ENCODE measurements at places on chromosomes 4 and X.

GRCh38 chr4:164177153-164177552, 576.8 kb upstream of the SMIM31 start:
- H3K4me1 ChIP-seq = no peaks in the 10 kb centered on the region
- H3K36me3 ChIP-seq = no peaks in the 10 kb centered on the region
- no peak for DNase-seq
- H3K27me3 ChIP-seq = no peaks in the 10 kb centered on the region
- no peak overlapping the region for H3K4me3 ChIP-seq

- H3K4me3 ChIP-seq = no peak overlapping the region
- no peak overlapping the region for H3K27ac ChIP-seq
- no peak for DNase-seq
- H3K27me3 ChIP-seq = no peaks in the 10 kb centered on the region
- H3K36me3 ChIP-seq = no peaks in the 10 kb centered on the region
- H3K4me1 ChIP-seq = no peaks in the 10 kb centered on the region
Measured at GRCh38 chrX:148568763-148569162, 68.3 kb downstream of the AFF2 start.

DNA sequence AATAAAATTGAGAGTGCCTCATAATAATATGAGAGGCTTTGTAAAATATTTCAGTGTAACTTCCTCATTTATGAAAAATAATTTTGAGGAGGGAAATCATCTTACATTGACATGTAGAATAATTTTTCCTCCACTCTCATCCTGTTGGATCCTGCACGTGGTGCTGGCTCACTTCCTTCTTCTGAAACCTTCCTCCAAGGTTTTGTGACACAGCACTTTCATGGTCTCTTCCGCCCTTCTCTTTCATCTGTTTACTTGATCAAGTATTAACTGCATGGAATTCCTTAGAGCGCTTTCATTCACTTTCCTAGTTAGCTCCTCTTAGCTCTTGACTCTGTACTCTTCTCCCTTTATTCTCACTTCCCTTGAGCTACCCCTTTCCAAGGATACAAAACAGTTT, 246.5 kb downstream of the RAPGEF2 start:
- peaks cover 6% of the 10 kb centered on the region for H3K36me3 ChIP-seq
- DNase-seq = peak; percentile 13
- H3K4me1 ChIP-seq = no peaks in the 10 kb centered on the region
- no peak overlapping the region for H3K27ac ChIP-seq

DNA sequence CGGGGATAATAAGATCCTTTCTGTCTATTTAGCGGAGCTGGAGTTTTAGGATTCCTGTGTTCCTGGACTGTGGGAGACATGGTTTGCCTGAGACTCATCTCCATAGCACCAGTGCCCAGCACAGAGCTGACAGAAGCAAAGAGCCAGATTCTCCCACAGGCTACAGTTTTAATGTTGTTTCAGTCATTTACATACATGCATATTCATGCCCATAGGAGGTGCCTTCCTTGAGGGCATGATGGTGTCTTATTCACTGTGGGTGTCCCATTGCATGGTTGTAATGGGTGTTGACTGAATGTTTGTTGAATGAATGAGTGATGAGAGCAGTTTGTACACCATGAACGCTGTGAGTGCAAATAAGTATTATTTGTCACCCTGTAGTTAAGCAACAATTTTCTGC, 260.6 kb downstream of the EVC2 start:
- no peaks in the 10 kb centered on the region for H3K36me3 ChIP-seq
- no peak overlapping the region for H3K27ac ChIP-seq
- H3K4me1 ChIP-seq = no peaks in the 10 kb centered on the region
- no peaks in the 10 kb centered on the region for H3K27me3 ChIP-seq
- H3K4me3 ChIP-seq = no peak overlapping the region
- DNase-seq = no peak

DNA sequence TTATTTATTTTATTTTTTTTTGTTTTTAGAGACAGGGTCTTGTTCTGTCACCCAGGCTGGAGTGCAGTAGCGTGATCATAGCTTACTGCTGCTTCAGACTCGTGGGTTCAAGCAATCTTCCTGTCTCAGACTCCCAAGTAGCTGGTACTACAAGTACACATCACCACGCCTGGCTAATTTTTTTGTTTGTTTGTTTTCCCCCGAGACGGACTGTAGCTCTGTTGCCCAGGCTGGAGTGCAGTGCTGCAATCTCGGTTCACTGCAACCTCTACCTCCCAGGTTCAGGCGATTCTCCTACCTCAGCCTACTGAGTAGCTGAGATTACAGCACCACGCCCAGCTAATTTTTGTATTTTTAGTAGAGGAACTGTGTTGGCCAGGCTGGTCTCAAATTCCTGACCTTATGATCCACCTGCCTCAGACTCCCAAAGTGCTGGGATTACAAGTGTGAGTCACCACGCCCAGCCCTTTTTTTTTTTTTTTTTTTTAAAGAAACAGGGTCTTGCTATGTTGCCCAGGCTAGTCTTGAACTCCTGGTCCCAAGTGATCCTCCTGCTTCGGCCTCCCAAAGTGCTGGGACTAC, 32.2 kb downstream of the COPS4 start:
- H3K4me1 ChIP-seq = no peaks in the 10 kb centered on the region
- H3K27ac ChIP-seq = no peak overlapping the region
- DNase-seq = no peak
- no peak overlapping the region for H3K4me3 ChIP-seq

DNA sequence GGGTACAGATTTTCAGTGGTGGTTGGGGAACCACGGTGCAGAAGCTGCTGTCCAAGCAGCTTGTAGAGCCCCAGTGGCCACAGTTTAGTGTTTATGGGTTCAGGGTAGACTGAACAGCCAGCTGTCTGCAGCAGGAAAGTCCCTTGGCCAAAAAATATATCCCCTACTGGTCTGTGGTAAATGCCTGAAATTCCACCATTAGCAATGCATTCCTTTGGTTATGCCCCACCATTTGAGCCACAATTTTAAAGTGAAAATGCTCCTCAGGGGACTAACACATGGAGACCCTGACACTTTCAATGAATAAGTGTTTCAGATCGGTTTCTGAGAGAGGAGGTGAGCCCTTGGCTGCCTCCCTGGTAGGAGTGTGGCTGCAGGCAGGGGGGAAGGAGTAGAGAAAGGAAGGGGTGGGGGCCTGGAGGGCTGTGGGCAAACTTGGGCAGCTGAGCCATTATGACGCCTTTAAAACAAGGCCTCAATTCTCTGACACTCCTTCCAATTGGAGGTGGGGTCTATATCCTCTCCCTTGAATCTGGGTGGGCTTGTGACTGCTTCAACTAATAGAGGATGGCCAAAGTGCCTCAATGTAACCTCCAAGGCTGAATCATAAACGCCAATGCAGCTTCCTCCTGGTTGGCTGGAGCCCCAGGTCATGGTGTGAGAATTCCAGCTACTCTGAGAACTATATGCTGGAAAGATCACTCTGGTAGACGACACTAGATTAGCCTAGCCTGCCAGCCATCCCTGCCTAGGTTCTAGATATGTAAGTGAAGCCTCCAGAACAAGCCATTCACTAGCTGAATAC, 75.8 kb upstream of the ATP6AP2 start:
- no peak overlapping the region for H3K27ac ChIP-seq
- peak; percentile 66 for DNase-seq
- H3K4me3 ChIP-seq = no peak overlapping the region
- H3K36me3 ChIP-seq = no peaks in the 10 kb centered on the region
- H3K27me3 ChIP-seq = no peaks in the 10 kb centered on the region

- no peak overlapping the region for H3K27ac ChIP-seq
- no peaks in the 10 kb centered on the region for H3K27me3 ChIP-seq
- no peak overlapping the region for H3K4me3 ChIP-seq
- DNase-seq = no peak
- no peaks in the 10 kb centered on the region for H3K36me3 ChIP-seq
Measured at GRCh38 chrX:82734140-82734539, 774.0 kb upstream of the POU3F4 start.

GRCh38 chrX:53587795-53588420, 98.6 kb downstream of the HUWE1 start:
- no peak overlapping the region for H3K4me3 ChIP-seq
- H3K27ac ChIP-seq = no peak overlapping the region
- no peaks in the 10 kb centered on the region for H3K27me3 ChIP-seq

GRCh38 chrX:55624403-55624802, 1.2 kb downstream of the FOXR2 start:
- H3K27me3 ChIP-seq = no peaks in the 10 kb centered on the region
- no peaks in the 10 kb centered on the region for H3K4me1 ChIP-seq

DNA sequence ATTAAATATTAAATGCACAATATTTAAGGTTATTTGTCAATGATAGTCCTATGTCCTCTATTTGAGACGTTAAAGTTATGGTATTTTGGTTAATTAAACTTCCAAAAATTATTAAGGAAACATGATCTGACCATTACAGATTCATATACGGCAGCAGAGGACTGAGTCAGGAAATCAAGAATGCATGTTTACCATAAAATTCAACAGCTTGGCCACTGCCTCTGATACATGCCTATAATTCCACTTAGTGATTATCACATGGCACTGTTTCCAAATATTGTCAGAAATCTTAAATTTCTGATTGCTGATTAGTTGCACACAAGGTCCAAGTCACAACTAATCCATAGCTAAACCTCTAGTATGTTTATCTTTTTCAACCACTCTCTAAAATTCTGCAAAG, 232.2 kb upstream of the UGT8 start:
- no peak overlapping the region for H3K27ac ChIP-seq
- no peaks in the 10 kb centered on the region for H3K36me3 ChIP-seq
- H3K4me1 ChIP-seq = no peaks in the 10 kb centered on the region
- H3K4me3 ChIP-seq = no peak overlapping the region
- no peaks in the 10 kb centered on the region for H3K27me3 ChIP-seq

- H3K4me1 ChIP-seq = no peaks in the 10 kb centered on the region
- no peak overlapping the region for H3K4me3 ChIP-seq
- H3K36me3 ChIP-seq = no peaks in the 10 kb centered on the region
- no peaks in the 10 kb centered on the region for H3K27me3 ChIP-seq
- no peak for DNase-seq
- no peak overlapping the region for H3K27ac ChIP-seq
Measured at GRCh38 chr4:133186210-133186609, 37.1 kb downstream of the PCDH10 start.

DNA sequence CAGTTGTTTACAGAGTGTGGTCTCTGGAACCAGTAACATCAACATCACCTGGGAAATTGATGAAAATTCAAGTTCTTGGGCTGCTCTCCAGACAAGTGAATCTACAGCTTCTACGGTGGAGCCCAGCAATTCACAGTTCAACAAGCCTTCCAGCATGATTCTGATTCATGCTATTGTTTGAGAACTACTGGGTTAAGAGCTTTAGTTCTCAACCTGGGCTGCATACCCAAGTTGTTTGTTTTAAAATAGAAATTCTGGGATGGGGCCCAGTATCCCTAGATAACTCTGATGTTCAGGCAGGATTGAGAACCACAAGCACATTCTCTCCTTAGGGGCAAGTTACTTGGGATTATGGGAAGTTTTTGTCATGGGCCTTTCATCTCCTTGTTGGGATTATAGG, 37.9 kb upstream of the PGK1 start:
- no peak for DNase-seq
- no peaks in the 10 kb centered on the region for H3K27me3 ChIP-seq
- no peaks in the 10 kb centered on the region for H3K36me3 ChIP-seq
- H3K4me3 ChIP-seq = no peak overlapping the region

DNA sequence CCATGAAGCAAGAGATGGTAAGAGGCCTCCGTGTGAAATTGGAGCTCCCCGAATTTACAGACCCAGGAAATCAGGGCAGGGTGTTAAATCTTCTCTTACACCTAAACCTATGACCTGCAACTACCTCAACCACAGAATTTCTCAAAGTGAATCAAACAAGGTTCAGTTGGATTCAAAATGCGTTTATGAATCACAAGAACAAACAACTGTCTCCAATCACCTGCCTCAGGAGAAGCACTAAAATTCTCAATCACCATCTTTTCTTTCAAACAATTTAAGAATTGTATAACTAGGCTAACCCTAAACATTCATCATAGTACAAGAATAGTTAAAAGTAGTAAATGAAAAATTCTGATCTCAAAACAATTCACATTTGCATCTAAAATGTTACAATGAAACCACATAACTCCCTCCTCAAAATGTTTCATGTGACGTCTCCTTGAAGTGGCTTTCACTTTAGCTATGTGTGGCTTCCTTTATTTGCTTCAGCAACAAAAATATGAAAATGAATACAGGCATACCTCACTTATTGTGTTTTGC, 19.2 kb downstream of the PPP3CA start:
- no peak overlapping the region for H3K4me3 ChIP-seq
- no peaks in the 10 kb centered on the region for H3K27me3 ChIP-seq
- peak; percentile 30 for DNase-seq
- H3K4me1 ChIP-seq = peaks cover 2% of the 10 kb centered on the region
- no peak overlapping the region for H3K27ac ChIP-seq
- no peaks in the 10 kb centered on the region for H3K36me3 ChIP-seq

- no peaks in the 10 kb centered on the region for H3K27me3 ChIP-seq
- H3K27ac ChIP-seq = no peak overlapping the region
- no peak overlapping the region for H3K4me3 ChIP-seq
- H3K4me1 ChIP-seq = no peaks in the 10 kb centered on the region
- no peak for DNase-seq
Measured at GRCh38 chr4:109760682-109761081, 30.8 kb upstream of the PLA2G12A start.

DNA sequence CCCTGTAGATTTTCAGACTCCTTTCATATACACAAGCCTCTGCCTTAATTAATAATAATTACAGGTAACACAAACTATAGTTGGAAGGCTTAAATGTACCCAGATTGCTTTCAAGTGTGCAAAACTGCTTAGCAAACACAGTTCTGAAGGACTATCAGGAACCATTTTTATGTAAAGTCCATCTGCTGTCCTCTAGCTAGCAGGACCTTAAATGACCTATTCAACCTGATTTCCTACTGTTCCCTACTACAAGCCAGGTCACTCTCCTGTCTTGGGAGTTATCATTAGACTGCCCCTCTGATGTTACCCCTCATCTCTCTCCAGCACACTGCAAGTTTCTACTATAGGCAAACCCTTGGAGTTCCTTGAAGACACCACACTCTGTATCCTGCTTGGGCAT, 157.3 kb downstream of the GBA3 start:
- H3K36me3 ChIP-seq = no peaks in the 10 kb centered on the region
- H3K4me1 ChIP-seq = no peaks in the 10 kb centered on the region
- no peaks in the 10 kb centered on the region for H3K27me3 ChIP-seq
- no peak for DNase-seq

- H3K4me1 ChIP-seq = no peaks in the 10 kb centered on the region
- no peaks in the 10 kb centered on the region for H3K27me3 ChIP-seq
- DNase-seq = no peak
- no peak overlapping the region for H3K4me3 ChIP-seq
- H3K27ac ChIP-seq = no peak overlapping the region
Measured at GRCh38 chrX:56385336-56385735, 153.2 kb downstream of the KLF8 start.
